HCEC 1CT (cell line): ENCODE measurements at places on chromosomes 7 and 10.
A peak's percentile ranks its signal among the peaks of the same experiment; 100 is the strongest.

DNA sequence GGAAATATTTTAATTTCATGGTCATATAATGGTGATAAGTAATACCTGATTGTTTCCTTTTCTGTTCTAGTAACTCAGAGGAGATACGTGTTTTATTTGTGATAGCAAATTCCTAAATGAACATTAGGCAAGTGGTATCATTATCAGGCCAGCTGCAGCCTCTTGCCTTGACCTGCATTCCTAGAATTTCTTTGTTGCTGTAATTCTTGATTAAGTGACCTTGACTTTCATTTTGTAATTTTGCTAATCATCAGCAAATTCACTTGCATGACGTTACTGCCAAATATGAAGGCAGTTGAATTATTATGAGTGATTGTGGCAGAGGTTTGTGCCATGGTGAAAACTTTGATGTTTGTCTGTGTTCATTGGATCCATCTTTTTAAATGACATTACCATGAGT lies 5.6 kb upstream of the AS3MT start:
- no peak for DNase-seq

DNA sequence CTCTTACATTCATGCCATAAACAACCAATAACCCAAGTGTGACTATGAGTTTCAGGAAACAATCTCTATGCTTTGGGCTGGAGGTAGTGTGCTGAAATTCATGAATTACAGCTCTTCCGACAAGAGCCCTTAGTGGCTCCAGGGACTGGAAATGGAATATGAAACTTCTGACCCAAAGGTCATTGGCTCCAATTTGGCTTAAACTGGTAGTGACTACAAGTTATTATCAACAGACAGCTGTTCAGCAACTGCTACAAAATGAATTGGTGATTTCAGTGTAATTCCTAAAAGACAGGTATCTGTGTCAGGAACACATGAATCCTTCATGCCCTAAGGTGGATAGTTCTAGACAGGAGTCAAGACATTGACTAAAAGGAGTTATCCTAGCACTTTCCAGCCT lies 745.4 kb downstream of the PHTF2 start:
- DNase-seq, result no peak

GRCh38 chr7:41760293-41760692 lies 57.4 kb upstream of the INHBA start:
- DNase-seq, result peak; percentile 20

- no peak for DNase-seq
These were observed 101.1 kb upstream of the LAMB4 start for GRCh38 chr7:108231221-108231620.

DNA sequence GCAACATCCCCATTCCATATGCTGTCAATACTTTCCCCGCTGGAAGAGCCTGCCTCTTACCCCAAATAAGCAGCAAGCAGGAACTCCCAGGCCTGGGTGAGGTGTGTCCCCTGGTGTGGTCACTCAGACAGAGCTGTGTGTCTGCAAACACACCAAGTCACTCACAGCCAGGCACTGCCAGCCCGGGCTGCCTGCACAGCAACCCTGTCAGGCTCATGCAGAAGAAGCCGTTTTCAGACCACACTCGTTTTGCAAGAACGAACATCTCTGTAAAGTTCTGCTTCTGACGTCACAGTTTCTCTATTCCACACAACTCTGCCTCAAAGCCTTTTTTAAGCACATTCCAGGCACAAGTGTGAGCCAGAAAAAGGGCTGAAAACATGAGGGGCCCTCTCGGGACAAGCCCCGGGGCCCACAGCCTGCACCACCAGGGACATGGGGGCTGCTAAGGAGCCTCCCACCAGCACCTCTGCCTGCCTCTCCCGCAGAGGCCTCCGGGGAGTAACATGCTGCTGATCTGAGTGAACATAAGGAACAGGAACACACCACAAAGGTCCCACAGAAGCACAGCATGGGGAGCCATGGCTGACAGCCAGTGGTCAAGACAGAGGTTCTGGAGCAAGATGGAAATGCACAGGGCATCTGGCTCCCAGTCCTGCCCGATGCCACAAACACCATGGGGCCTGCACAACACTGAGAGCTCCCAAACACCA lies 11.4 kb downstream of the PTPRN2 start:
- DNase-seq, result no peak

GRCh38 chr10:86244297-86245014 lies 122.1 kb downstream of the GRID1 start:
- DNase-seq, result no peak

- no peak for DNase-seq
These were observed 9.6 kb downstream of the EPC1 start for GRCh38 chr10:32337350-32337749.

DNA sequence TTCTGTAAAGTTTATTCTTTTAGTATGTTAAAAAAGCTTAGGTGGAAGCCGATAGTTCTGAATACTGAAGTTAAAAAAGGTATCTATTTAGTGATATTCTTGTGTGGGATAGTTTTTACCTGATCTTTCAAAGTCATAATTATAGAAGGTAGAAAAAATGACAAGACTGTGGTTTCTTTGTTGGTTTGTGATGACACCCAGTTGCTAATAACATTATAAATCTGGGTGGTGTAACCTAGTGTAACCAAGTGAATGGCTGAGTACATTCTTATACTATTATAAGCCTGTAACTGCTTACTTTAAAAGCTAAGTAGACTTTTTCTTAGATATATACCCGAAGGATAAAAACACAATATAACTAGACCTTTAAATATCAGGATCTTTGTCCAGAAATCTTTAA lies 2.3 kb downstream of the CDK13 start:
- DNase-seq, result peak; percentile 36
